Amniotic stem cell (primary cell): ENCODE measurements at places on chromosomes 11 and 22.

GRCh38 chr11:11349870-11350337 is 3.1 kb downstream of the CSNK2A3 start:
- DNase-seq: peak; percentile 1

- no peak for DNase-seq
Observed at GRCh38 chr11:115860246-115860645, 356.0 kb upstream of the CADM1 start.

- DNase-seq: no peak
Observed at GRCh38 chr11:60118338-60118737, 29.9 kb downstream of the MS4A2 start.

GRCh38 chr11:82539669-82540068 is 194.0 kb downstream of the FAM181B start:
- DNase-seq: no peak

DNA sequence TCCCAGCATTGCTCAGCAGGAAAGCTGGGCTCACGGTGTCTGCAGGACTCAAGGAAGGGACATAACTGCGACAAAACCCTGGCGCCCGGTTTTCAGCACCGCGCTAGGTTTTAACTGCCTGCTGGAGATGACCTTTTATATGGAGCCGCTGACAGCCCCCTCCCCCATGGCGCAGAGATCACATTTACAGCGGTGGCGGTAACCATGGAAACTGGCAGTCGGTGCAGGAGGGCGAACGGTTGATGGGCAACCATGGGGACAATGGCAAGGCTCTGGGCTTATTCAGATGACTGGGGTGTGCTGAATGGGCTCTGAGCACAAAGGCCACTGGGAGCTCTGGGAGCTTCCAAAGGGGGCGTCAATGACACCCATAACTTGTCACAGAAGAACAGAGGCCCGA is 37.2 kb downstream of the CELSR1 start:
- DNase-seq: no peak

GRCh38 chr11:119586181-119586580 is 142.8 kb downstream of the NECTIN1 start:
- DNase-seq: no peak

DNA sequence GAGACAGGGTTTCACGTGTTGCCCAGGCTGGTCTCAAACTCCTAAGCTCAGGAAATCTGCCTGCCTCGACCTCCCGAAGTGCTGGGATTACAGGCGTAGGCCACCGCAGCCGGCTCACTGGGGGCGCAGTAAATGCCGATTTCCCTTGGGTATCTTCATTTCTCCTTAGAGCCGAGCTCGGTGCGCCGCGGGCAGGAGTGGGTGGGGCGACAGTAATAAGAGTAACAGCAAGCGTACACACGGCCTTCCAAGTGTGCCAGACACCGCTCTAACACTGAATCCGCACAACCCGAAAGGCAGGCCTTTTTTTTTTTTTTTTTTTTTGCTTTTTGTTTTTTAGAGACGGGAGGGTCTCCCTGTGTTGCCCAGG is 500 bp upstream of the ADSL start:
- peak; percentile 10 for DNase-seq

- DNase-seq: peak; percentile 6
Observed at GRCh38 chr11:120710354-120711131, 199.0 kb downstream of the GRIK4 start.

- DNase-seq: no peak
Observed at GRCh38 chr22:46025225-46025972, 48.4 kb upstream of the WNT7B start.

- DNase-seq: no peak
Observed at GRCh38 chr11:22169833-22170232, 23.1 kb upstream of the ANO5 start.

DNA sequence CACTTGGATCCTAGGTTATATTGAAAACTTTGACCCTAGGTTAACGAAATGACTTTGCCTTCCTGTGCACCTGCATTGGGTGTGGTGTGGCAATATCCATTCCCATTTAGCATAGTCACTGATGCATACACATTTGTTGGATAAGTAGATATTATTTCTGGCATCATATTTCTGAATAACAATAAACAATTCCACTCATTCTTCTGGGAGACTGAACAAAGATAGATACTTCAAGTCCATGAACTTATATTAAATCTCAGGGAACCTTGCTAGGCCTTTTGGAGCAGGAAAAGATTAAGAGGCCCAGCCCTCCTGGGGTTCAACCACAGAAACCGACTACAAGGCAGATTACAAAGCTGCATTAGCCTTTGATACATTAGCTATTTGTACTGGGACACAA is 118.9 kb downstream of the MSANTD4 start:
- DNase-seq: no peak

- no peak for DNase-seq
Observed at GRCh38 chr11:128669506-128670270, 24.2 kb upstream of the FLI1 start.

DNA sequence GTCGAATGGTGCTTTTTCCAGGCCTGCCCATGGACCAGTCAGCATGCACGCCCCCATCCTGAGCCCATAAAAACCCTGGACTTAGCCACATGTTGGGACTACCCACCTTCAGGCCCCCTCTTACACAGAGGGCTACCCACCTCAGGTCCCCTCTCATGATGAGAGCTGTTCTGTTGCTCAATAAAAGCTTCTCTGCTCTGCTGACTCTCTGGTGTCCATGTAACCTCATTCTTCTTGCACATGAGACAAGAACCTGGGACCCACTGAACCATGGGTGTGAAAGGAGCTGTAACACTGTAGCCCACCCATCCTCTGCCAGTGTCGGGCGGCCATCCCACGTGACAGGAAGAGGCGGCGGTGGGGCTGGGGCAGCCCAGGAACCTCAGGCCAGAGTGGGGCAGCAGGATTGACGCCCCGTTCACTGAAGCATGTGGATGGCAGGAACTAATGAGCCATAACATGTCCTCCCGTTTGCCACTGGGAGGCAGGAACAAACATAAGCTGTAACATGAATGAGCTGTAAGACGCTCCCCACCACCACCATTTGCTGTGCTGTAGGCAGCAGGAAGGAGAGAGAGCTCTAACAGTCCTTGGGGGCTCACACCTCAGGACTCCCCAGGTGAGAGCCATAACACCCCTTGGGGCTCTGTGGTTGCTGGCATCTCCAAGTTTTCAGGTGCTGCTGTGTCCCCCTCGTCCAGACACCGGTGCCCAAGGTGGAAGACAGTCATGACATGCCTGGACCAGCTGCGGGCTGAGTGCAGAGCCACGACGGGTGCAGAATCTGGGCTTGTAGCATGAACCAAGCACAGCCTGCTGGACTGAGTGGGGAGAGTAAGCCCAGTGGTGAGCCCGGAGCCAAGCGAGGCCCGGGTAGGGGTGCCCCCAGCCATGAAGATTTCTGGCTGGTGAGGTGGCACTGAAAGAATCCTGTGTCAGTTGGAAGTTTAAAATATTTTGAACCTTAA is 69.4 kb downstream of the MCHR1 start:
- no peak for DNase-seq

- no peak for DNase-seq
Observed at GRCh38 chr11:62143727-62144126, 19.9 kb downstream of the INCENP start.

DNA sequence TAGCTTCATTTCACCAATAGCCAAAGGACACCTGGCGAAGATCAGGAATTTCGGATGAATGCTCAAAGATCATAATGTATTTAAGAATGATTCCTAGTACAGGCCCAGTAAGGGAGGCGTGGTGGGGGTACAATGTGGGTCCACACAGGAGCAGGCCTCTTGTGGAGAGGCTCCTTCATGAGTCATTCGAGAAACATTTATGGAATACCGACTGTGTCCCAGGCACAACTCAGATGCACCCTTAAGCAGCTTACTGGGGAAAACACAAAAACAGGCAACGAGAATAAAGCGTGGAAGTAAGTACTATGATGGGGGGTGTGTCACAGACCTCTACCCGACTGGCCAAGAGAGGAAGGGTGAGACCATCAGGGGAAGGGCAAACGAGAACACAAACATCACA is 44.5 kb downstream of the SMCO4 start:
- no peak for DNase-seq

DNA sequence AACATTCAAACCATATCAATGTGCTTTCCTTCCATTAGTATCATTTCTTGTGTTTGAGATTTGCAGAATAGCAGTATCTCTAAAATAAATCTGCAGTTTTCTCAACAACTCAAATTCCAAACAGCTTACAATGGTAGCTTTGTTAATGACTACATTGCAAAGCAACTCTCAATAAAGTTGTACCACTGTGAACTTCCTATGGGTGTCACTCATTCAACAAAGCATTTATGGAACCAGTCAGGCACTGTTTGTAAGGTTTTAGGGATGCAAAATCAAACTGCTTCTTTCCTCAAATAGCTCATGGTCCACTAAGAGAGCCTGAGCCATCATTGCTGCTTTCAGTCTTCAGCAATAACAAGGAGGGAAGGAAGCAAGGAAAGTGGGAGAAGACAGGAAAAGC is 91.0 kb downstream of the CCDC83 start:
- no peak for DNase-seq

DNA sequence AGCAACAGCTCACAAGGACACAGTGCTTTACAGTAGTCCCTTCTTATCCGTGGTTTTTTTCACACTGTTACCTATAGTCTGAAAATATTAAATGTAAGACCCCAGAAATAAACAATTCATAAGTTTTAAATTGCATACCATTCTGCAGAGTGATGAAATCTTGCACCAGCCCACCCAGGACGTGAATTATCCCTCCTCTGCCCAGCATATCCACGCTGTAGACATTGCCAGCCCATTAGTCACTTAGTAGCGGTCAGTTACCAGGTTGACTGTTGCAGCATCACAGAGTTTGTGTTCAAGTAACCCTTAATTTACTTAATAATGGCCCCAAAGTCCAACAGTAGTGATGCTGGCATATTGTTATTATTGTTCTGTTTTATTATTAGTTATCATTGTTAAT is 3.6 kb downstream of the CLTCL1 start:
- no peak for DNase-seq

- no peak for DNase-seq
Observed at GRCh38 chr22:49788504-49788903, 39.2 kb downstream of the BRD1 start.

GRCh38 chr11:61964058-61964665 is 3.3 kb downstream of the FTH1 start:
- no peak for DNase-seq

DNA sequence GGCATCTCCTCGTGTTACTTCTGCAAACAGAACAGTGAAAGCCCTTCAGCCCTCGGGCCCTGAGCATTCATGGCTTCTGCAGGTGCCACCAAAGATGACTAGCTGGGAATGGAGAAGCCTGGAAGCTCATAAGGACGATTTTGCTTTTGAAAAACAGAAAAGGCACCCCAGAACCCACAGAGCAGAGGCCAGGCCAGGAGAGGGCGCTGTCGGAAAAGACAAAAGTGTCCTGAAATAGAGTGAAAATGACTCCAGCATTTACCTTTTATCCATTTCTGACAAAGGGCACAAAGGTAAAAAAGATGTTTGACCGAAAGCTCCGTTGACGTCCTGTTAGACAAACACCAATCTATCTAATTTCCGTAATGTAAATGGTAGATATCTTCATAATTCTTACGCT is 37.6 kb downstream of the ZNF195 start:
- no peak for DNase-seq

- no peak for DNase-seq
Observed at GRCh38 chr11:130050257-130050656, 19.4 kb upstream of the APLP2 start.

GRCh38 chr11:70497536-70498075 is 99.3 kb downstream of the CTTN start:
- DNase-seq: no peak

GRCh38 chr11:43282607-43283440 is 29.0 kb upstream of the API5 start:
- DNase-seq: peak; percentile 1

GRCh38 chr11:92295175-92296137 is 70.8 kb downstream of the FAT3 start:
- no peak for DNase-seq

DNA sequence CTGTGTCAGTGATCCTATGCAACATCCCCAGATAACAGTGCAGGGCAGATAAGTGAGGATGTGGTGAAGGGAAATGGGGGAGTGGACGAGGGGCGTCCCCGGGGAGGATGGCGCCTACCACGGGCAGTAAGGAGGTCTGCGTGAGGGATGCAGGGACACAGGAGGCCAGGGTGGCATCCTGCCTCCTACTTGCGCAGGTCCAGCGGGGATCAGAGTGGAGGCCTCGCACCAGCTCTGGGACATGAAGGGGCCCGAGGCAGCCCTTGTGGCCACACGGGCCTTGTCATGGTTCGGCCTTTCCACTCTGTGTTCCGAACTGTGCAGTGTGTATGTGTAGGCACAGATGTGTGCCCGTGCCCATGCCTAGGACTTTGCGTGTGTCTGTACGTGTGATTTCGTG is 1227.5 kb downstream of the BRD1 start:
- no peak for DNase-seq

DNA sequence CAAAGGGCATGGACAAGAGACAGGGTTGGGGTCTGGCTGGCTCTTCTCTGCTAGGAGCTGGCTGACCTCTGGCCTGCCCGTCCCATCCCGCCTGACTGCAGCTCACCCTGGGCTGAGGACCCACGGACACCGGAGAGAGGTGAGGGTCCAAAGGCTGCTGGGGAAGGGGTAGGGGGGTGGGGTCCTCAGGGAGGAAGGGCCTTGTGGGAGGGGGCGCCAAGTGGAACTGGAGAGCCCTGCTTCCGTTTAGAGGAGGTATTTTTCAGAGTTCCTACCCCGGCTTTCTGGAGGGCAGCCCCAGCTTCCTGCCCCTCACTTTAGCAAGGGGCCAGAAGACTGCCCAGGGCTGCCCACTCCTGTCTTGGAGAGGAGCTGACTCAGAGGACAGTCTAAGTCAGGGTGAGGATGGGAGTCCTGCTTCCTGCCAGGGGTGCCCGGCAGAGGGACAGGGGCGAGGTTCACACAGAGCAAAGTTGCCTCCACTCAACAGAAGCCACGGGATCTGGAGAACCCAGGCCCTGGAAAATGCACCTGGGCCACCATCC is 7.1 kb downstream of the LARGE2 start:
- no peak for DNase-seq

DNA sequence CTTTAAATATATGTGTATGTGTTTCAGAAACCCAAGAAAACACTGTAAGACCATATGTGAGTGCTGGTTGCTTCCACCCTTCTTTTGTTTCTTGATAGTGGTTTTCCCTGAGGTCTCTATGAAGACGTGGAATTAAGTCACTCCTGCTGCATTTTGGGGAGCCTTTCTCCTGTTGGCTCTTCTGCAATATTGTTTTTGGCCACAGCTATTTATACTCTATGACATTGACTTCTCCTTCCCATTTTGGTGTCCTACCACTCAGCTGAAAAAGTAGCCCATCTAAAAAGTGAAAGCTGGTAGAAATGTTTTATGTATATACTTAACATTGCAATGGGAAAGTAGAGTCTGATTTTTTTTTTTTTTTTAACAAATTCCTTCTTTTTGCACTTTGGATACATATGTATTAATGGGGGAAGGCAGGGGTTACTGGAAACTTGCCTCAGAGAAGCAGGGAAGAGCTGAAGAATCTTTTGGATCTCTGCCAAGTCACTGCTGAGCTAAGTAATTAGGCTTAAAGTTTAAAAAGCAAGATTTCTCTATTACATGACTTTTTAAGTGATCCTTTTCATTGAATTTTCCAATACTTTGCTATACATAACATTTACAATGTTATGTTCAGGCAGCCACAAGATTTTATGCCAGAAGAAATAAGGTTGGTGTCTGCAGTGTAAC is 1.8 kb downstream of the TTC17 start:
- no peak for DNase-seq
